ENCODE measurements at places on chromosomes 7 and 10.

DNA sequence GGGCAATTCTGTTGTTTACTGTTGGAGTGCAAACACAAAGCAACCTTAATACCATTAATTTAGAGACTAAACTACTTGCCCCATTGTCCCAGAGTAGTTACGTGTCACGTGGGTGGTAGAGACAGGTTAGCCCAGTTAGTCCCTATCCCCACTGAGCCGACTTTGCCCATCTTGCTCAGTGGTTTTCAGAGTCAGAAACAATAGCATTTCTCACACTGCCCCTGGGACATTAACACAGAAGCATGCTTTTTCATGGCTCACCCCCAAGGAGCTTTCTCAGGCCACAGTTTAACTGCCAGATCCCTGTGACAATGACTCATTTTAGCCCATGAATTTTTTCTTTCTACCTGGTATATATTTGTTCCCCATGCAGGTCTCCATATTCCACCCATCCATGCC lies 271.0 kb downstream of the POU6F2 start:
- no peak for DNase-seq

- no peak for DNase-seq
Observed at GRCh38 chr7:107469929-107470328, at the start of gene GPR22. GPR22 (plus strand) TSS chr7:107470057; CDS start chr7:107474061, 4,004 bp downstream.

- no peak for DNase-seq
Observed at GRCh38 chr7:26141077-26141476, 10.9 kb upstream of the NFE2L3 start.

- no peak for DNase-seq
Observed at GRCh38 chr10:60123668-60124067, 217.3 kb upstream of the CCDC6 start.

- no peak for DNase-seq
Observed at GRCh38 chr10:22317076-22317370, 835 bp downstream of the COMMD3 start.

GRCh38 chr7:132450696-132451095 lies 125.6 kb downstream of the PLXNA4 start:
- no peak for DNase-seq

DNA sequence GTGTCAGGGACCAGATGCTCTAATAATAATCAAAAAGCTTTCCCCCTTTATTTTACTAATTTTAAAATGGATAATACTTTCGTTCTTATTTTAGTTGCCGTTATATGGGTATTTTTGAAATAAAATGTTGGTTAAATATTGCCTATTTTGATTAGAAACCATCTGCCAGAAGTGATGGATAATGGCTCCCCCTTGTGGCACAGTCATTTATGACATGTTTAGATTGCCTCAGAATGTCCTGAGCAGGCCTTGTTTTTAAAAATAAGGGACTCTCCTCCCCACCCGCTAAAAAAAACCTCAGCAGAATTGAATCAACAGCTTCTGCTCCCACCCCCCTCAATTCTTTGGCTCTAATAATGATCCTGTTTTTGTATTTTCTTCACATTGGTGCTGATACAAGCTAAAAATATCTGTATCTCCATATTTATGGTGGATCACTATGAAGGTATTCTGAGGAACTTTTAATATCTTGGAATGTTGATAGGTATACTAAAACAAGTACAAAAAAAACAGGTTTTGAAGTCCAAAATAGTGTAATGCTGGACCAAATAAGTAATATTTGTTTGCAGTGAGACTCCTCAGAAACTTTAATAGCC lies 38.8 kb downstream of the TMEM60 start:
- peak; percentile 18 for DNase-seq

DNA sequence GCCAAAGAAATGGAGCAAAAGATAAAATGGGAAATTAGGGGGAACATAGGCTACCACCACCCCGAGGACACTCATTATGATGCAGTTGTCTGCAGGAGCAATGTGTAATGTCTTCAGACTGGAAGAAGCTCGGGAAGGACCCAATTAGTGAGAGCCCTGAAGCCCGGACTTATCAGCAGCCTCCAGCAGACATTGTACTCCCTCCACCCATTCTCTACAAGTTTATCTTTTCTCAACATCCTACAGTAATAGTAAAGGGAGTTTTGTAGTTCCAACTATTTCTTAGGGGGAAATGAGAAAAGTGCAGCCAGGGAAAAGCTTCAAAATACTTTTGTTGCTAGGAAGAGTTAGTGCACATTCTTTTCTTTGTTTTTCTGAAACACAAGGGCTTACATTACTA lies 657.3 kb upstream of the COBL start:
- no peak for DNase-seq

DNA sequence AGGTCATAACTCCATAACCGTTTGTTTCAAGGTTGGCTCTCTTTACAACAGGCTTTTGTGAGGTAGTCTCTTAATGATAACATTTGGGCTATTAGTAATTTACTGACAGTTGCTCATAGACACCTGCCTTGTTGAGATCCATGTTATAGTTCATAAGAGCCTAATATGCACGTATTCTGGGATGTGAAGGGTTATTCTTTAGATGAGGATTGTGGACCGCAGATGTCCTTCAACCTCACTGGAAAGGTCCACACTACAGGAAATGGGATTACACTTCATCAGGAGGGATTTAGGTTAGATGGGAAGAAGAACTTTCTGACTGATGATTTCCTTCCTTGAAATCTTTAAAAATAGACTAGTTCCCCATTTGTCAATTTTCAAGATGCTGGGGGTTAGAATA lies 62.8 kb downstream of the SAMD9 start:
- DNase-seq, result no peak

- DNase-seq, result no peak
Observed at GRCh38 chr10:10256860-10257259, 760.8 kb upstream of the CELF2 start.

- no peak for DNase-seq
Observed at GRCh38 chr10:16952610-16953009, 135.4 kb upstream of the RSU1 start.

DNA sequence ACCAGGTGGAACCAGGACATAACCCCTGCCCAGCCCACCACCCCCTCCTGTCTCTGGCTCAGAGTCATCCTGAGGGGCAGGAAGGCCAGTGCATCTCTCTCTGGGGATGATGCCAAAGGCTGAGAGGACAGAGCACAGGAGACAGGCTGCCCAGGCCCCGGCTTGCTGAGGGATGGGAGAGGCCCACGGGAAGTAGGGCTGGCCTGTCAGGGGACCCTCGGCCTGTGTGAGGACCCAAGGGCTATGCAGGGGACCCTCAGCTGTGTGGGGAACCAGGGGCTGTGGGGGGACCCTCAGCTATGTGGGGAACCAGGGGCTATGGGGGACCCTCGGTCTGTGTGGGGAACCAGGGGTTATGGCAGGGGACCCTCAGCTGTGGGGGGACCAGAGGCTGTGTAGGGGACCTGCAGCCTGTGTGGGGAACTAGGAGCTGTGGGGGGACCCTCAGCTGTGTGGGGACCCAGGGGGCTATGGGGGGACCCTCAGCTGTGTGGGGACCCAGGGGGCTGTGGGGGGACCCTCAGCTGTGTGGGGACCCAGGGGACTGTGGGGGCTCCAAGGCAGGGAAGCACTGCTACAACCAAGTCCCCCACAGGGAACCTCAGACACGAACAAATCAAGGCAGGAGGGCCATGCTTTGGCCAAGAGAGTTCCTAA lies 27.7 kb downstream of the EBF3 start:
- DNase-seq, result no peak

DNA sequence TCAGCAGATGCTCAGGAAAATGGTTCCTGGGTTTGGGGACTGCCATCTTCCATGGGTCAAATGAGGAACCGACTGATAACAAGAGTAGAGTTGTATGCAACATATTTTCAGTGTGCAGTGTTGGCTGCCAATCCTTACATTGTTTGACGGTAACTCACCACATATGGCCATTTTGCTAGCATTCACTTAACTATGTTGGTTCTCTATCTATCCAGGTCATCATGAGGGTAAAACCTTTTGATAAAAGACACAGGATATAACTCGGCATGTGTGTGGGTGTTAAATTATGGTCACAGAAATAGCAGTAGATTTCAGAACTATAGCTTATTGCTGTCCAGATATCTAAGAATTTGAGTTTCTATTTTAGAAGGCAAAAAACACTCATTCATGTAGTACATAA lies 140.7 kb upstream of the AOAH start:
- DNase-seq, result no peak

GRCh38 chr7:96235281-96235680 lies 86.6 kb downstream of the SLC25A13 start:
- DNase-seq, result no peak

- DNase-seq, result no peak
Observed at GRCh38 chr10:89921403-89921802, 220.0 kb downstream of the KIF20B start.

- no peak for DNase-seq
Observed at GRCh38 chr10:49661140-49661856, 18.2 kb upstream of the C10orf53 start.

DNA sequence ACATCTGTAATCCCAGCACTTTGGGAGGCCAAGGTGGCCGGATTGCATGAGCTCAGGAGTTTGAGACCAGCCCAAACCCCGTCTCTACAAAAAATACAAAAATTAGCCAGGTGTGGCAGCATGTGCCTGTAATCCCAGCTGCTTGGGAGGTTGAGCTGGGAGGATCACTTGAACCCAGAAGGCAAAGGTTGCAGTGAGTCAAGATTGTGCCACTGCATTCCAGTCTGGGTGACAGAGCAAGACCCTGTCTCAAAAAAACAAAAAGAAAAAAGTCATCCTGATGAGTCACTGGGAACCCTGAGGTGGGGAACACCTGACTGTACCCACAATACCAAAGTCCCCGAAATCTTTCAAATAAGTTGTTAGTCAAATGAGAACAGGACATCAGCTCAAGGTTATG lies 80.0 kb downstream of the NEBL start:
- no peak for DNase-seq

GRCh38 chr10:47400786-47401185 lies 16.7 kb upstream of the ZNF488 start:
- no peak for DNase-seq

GRCh38 chr10:48455055-48455391 lies 148.5 kb downstream of the MAPK8 start:
- DNase-seq, result no peak

DNA sequence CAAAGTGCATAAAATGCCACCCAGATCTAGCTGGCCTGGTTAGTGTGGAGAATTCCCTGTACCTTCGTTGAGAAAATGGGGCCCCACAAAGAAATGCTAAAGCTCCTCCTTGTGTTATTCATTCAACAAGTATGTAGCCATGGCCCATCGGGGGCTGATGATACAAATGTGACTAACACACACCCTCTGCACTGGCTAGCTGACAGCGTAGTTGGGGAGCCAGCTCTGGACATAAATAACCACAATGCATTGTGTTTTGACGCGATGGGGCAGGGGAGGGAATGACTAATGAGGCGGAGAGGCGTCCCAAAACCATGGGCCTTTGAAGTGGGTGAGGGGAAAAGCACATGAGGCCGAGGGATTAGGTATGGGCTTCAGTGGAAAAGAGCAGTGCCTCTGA lies 28.2 kb upstream of the ASL start:
- peak; percentile 38 for DNase-seq

All from HTR-8/SVneo (cell line).